T-helper 17 cell (primary cell): ENCODE measurements at places on chromosomes 16 and 17.
A peak's percentile ranks its signal among the peaks of the same experiment; 100 is the strongest.

DNA sequence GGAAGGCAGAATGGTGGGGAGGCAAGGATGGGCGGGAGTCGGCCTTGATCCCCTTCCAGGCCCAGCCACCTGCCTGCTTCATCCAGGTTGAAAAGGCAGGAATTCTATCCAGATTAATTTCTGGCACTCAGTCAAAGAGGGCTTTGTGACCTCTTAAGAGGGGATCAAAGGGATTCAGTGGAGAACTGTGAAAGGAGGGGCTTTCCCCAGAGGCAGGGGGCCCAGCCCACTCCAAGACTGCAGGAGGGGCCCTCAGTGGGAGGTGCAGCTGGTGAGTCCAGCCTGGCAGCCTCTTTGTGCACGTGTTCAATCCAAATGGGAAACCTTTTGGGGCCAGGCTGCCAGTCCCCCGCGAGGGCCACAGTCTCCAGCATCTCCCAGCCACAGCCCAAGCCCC, 148.5 kb upstream of the PLCG2 start:
- H3K27ac ChIP-seq: peak overlapping the region; percentile 99
- no peak overlapping the region for H3K4me3 ChIP-seq
- H3K36me3 ChIP-seq: no peaks in the 10 kb centered on the region

DNA sequence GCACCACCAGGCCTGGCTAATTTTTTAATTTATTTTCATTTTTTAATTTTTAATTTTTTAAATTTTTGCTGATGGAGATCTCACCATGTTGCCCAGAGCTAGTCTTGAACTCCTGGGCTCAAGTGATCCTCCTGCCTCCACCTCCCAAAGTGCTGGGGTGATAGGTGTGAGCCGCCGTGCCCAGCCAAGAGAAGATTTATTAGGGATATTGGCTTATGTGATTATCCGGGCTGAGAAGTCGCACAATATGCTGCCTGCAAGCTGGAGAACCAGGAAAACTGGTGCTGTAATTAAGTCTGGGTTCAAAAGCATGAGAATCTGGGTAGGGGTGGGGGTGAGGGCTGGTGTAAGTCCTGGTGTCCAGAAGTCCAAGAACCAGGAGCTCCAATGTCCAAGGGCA, 2.5 kb upstream of the C16orf90 start:
- H3K4me3 ChIP-seq: no peak overlapping the region
- H3K27ac ChIP-seq: no peak overlapping the region
- H3K36me3 ChIP-seq: no peaks in the 10 kb centered on the region
- peaks cover 18% of the 10 kb centered on the region for H3K4me1 ChIP-seq

GRCh38 chr17:12627781-12628451, 37.8 kb upstream of the MYOCD start:
- H3K27ac ChIP-seq: no peak overlapping the region
- no peak for DNase-seq
- H3K36me3 ChIP-seq: no peaks in the 10 kb centered on the region
- H3K4me3 ChIP-seq: no peak overlapping the region
- no peaks in the 10 kb centered on the region for H3K4me1 ChIP-seq
- H3K27me3 ChIP-seq: no peaks in the 10 kb centered on the region

DNA sequence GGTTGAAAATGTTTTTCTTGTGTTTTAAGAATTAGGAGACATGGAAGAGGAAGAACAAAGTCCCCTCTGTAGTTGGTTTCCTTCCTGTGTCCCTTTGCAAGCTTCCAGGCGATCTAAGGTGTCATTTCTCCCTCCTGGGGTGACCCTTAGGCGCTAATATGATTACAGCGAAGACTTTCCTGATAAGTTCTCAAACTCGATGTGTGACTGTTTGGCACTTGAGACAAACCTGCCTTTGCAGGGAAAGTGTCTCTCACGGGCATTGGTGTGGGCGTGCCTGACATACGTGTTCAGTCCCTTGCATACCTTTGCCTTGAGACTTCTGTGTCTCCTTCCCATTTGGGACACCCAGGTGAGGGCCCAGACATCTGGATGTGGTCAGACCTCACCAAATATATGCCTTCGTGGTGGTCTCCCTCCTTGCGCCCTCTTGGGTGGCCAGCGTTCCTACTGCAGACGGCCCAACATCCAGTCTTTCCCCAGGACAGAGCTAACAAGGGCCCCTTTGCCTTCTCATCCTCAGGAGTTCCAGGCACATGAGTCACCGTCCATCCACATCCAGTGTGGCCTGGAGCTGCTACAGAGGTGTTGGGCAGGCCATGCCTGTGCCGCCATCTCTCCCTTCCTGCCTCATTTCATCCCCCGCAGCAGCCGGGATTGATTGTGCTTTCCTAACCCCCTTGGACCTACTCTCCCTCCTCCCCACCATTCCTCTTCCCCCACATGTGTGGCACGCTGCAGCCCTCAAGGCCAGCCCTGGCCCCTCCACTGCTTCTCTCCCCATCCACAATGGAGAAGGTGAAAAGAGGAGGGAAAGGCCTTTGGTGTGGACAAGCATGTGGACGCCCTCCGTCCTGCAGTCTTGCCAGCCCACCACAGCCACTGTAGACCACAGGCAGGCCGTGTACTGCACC, 3.1 kb upstream of the JPT2 start:
- DNase-seq: no peak
- peaks cover 5% of the 10 kb centered on the region for H3K36me3 ChIP-seq
- H3K27ac ChIP-seq: no peak overlapping the region
- peak overlapping the region; percentile 31 for H3K4me3 ChIP-seq

DNA sequence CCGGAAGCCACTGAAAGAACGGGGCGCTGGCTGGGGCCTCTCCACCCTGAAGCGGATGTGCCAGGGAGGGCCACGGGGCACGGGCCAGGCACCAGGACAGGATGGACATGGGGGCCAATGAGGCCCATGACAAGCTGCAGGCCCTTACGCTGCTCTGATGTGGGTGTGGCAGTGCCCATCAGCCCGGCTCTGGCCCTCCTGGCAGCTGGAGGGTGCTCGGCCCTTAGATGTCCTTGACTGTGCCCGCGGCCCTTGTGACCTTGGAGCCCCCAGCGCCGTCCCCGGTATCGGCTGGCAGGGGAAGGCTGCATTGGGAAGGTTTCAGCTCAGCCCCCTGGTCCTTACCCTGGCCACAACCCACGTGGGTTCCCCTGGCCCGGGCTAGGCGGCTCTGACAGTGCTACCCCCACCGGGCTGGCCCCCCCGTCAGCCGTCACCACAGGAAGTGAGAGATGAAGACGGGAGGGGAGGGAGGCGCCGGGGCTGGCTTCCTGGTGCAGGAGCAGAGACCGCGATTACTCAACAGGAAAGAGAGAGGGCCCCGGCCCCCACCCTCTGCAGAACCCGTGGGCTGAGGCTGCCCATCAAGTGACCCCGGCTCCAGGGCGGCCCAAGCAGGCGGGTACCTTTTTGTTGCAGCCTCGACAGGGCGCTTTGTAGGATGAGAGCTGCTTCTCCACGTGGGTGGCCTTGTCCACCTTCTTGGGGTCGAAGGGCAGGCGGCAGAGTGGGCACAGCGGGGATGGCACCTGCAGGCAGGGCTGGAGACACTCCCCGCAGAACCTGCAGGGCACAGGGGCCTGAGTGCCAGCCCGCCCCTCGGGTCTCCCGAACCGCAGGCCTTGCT, 5.3 kb downstream of the RNF166 start:
- peaks cover 49% of the 10 kb centered on the region for H3K4me1 ChIP-seq
- peaks cover 5% of the 10 kb centered on the region for H3K36me3 ChIP-seq
- H3K4me3 ChIP-seq: peak overlapping the region; percentile 97
- peak; percentile 90 for DNase-seq

- H3K4me3 ChIP-seq: no peak overlapping the region
- H3K4me1 ChIP-seq: no peaks in the 10 kb centered on the region
- no peak overlapping the region for H3K27ac ChIP-seq
- H3K36me3 ChIP-seq: no peaks in the 10 kb centered on the region
- no peak for DNase-seq
- H3K27me3 ChIP-seq: peaks cover under 1% of the 10 kb centered on the region
These were observed 168.1 kb downstream of the C16orf95 start for GRCh38 chr16:87149051-87149450.

DNA sequence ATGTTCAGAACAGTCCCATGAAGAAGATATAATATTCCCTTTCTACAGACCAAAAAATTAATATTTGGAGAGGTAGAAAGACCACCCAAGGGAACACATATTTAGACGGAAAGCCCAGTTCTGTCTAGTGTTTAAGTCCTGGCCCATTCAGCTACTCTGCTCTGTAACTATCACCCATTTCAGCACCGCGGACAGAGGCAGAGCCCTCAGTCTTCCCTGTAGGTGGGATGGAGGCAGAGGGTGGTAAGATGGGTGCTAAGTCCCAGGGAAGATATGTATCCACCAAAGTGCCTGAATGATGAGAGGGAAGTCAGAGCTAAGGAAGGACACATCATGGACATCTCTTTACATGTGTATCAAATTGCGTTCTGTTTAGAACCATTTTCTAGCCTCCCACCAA, 27.8 kb upstream of the C16orf78 start:
- H3K4me3 ChIP-seq: no peak overlapping the region
- no peaks in the 10 kb centered on the region for H3K36me3 ChIP-seq
- no peak for DNase-seq
- no peak overlapping the region for H3K27ac ChIP-seq
- H3K27me3 ChIP-seq: peaks cover 6% of the 10 kb centered on the region

GRCh38 chr16:31467151-31467773, 4.7 kb upstream of the TGFB1I1 start:
- DNase-seq: no peak
- peaks cover 9% of the 10 kb centered on the region for H3K4me1 ChIP-seq
- peaks cover 5% of the 10 kb centered on the region for H3K27me3 ChIP-seq
- H3K36me3 ChIP-seq: peaks cover 2% of the 10 kb centered on the region

DNA sequence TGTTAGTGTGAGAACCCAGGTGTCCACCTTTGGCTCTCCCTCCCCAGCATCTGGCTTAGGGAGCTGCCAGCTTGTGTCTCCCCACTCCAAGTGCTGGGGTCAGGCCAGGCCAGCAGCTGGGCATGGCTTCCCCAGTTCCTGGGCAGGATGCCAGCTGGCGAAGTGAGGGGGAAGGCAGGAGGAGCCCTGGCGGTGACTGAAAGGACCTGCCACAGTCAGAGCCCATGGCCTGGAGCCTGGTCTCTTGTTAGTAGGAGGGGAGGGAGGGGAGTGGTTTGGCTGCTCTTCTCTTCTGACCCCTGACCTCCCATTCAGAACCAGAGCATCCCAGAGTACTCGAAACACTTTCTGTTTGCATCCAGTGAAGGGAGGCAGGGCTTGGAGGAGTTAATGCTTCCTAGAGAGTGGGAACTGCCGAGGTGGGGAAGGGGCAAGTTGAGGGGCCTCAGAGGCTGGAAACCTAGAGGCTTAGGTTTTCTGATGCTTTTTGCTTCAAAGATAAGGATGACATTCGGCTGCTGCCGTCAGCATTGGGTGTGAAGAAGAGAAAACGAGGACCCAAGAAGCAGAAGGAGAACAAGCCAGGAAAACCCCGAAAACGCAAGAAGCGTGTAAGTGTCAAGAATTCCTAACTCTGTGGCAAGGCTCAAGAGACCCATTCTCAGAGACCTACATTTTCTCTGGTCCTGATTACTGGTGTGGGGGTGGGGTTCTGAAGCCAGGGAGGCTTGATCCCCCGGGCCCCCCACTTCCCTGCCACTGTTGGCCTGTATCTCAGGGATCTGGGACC, 772 bp downstream of the CHD3 start:
- H3K4me3 ChIP-seq: no peak overlapping the region
- no peaks in the 10 kb centered on the region for H3K27me3 ChIP-seq
- peak; percentile 20 for DNase-seq
- H3K36me3 ChIP-seq: peaks cover 12% of the 10 kb centered on the region
- no peak overlapping the region for H3K27ac ChIP-seq
- peaks cover 17% of the 10 kb centered on the region for H3K4me1 ChIP-seq
